ENCODE measurements at places on chromosomes 1 and 21. TPM values are rescaled to one million over a fixed set of nuclear protein-coding genes. Genes with fewer than 3 reads are reported as not detected.

Gene AMPD1
- total RNA-seq = not detected

Gene MIER1
- 17.1 TPM for total RNA-seq

Gene SUSD4
- total RNA-seq = 42.2 TPM

Gene FAM72C
- 2.8 TPM for total RNA-seq

Gene RNF11
- 78.8 TPM for total RNA-seq

DNA sequence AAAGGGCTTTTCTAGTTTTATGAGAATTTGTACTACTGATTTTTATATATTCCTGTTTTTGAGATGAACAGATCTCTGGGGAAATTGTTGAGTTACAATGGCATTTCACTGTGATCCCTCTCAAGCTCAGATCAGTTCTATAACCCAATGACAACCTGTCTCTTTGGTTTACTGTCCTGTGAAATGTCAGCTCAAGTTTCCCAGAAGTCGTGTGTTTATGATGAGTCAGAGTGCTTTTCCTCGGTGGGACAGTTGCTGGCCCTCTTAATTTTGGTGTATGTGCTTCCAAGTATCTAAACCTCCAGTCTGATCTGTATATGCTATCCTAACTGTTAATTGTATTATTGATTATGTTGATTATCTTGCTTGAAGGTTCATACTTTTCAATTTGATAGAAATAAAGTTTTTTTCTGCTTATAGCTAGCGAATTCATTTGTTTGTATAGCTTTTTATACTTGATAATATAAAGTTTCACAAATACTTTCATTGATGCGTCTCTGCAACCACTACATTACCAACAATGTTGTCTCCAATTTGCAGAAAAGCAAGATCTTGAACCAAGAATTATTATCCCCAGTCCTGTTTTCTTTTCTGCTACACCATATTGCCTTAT lies 77.5 kb upstream of the DNAJC6 start:
- ATAC-seq = no peak

- ATAC-seq = no peak
Observed at GRCh38 chr1:181202986-181203555, 114.6 kb downstream of the IER5 start.

DNA sequence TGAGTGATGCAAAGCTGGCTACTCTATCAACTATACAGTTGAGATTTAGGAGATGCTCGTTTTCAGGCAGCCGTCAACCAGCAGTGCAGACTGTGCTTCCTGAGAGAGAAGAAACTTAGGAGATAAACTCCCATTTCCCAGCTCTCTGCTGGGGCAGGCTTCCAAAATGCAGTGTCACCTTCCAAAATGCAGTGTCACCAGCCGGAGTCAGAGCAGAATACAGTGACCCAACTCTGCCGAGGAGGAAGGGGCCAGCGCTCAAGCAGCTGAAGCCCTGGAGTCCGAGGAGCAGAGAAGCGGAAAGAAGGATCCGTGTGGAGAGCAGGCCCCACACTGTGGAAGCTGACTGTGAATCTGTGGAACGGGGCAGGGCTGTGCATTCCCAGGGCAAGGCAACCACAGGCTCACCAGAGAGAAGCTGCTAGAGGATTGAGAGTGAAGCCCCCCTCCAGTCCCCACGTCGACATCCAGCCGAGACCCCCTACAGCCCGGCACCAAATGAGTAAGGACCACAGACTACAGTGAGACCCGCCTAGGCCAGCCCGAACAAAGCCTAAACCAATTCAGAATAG lies 703 bp upstream of the KRTAP12-1 start:
- ATAC-seq = no peak

GRCh38 chr1:37561133-37562132 lies 4.7 kb downstream of the DNALI1 start:
- peak; percentile 50 for ATAC-seq

GRCh38 chr1:221768444-221769066 lies 26.7 kb upstream of the DUSP10 start:
- ATAC-seq = no peak

DNA sequence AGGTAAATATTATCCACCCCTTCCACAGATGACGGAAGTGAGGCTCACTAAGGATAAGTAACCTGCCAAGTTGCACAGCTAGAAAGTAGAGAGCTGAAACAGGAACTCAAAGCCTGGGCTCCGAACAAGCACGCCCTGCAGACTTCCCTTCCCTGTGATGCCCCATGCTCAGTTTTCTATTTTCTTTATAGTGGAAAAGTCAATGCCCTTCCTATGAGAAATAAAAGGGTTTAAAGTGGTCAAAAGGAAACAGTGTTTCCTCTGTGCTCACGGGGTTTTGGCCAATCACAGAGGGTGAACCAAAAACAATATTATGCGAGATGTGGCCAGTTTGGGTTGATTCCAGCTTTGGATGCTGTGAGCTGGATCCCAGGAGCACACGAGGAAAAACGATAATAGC lies 44.5 kb downstream of the DDR2 start:
- peak; percentile 17 for ATAC-seq

DNA sequence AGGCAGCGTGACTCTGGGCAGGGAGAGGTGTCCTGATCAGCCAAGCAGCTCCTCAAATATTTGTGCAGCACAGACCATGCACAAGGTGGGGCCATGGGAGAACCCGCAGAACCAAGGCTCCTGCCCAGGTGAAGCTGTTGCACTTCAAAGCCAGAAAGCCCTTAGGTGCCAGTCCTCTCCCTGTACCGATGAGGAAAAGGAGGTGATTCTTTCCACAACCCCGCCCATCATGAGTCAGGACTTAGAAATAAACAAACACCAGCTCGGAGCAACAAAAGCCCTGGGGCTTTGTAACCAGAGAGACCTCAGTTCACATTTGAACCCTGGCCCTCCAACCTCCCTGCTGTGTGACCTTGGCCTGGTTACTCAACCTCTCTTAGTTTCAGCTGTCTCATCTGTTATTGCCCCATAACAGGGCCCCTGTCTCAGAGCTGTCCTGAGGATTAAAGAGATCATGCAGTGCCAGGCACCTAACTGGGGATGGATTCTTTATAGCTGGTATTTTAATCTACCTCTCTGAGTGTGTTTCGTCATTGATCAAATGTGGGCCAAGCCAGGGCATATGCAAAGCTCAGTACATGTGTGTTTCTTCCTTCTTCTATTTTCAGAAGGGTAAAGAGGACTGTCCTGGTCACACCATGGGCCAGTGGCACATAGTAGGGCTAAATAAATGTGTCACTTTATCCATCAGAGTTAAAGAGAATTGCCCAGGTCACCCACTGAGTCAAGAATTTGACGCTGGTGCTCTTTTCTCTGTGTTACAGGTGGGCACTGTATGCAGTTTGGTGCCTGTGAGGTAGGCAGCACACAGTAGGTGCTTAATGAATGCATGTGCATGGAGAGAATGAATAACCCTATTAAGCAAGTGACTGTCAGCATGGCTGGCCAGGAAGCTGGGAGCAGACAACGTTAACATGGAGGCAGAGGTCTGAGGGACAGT lies 1.4 kb downstream of the LDLRAD1 start:
- ATAC-seq = peak; percentile 86

DNA sequence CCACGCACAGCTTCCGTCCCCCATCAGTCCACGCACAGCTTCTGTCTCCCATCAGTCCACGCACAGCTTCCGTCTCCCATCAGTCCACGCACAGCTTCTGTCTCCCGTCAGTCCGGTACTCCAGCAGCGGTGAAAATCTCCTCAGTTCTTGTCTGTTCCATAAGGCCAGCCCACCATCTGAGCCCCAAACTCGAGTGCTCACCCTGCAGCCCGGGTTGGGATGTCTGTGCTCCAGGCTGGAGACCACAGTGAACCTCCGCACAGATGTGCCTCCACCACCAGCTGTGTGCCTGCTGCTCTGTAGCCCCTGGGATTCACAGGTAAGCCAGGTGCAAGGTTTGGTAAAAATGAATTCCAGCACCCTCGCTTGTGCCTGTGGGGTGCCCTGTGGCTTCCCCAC lies 258.6 kb downstream of the NPHP4 start:
- no peak for ATAC-seq

DNA sequence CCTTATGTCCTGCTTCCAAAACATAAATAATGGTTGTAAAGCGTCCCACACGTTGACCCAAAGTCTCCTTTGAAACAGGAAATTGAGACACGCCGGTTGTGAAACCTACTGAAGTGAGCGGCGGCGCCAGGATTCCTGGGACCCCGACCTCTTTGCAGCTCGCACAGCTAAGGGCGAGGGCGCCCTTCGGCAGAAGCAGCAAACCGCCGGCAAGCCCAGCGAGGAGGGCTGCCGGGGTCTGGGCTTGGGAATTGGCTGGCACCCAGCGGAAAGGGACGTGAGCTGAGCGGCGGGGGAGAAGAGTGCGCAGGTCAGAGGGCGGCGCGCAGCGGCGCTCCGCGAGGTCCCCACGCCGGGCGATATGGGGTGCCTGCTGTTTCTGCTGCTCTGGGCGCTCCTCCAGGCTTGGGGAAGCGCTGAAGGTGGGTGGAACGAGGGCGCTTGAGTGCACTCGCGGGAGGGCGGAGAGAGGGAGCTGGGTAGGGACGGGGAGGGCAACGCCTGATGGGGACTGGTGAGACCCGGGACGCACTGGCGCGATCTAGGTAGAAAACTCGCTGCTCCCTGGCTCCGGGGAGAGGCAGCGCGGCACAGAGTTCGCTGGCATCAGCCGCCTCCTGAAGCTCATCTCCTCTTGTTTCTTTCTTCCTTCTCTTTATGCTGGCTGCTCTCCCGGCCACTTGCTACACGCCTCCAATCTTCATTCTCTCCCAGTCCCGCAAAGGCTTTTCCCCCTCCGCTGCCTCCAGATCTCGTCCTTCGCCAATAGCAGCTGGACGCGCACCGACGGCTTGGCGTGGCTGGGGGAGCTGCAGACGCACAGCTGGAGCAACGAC lies at the start of gene CD1D:
TSS of gene CD1D (plus strand) at position 155 of the 836 bp plus-strand sequence. CDS start at position 362, 207 bp downstream.
- ATAC-seq = peak; percentile 15

DNA sequence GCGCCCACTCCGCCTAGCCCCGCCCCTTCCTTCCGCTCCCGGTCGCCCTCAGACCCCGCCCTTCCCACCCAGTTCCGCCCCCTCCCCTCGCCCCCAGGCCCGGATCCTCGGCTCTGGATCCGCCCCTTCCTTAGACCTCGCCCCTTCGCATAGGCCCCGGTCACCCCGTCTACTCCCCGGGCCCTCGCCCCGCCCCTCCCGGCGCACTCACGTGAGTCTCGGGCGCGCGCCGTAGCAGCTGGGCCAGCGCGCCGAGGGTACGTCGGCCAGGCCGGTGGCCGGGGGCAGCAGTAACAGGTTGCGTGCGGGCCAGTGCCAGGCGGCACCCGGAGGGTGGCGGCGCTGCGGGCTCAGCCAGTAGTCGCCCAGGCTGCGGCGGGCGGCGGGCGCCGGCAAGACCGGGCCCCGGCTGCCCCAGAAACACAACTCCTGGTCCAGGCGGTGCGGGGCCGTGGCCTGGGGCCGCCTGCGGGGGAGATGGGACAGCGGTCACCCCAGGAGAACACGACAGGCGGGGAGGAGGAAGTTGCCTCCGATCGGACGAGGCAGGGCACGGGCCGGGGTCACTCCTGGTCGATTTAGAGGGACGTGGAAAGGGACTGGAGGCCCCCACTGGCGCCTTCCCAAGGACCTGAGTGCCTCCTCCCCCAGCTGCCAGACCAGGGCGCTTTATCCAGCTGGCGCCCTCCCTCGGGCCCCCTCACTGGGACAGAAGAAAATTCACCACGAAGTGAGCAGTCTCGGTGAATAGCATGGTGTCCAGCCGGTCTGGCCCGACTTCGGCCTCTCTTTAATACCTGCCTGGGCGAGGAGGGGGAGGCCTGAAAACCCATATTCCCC lies 10.7 kb downstream of the FAM229A start:
- peak; percentile 95 for ATAC-seq

DNA sequence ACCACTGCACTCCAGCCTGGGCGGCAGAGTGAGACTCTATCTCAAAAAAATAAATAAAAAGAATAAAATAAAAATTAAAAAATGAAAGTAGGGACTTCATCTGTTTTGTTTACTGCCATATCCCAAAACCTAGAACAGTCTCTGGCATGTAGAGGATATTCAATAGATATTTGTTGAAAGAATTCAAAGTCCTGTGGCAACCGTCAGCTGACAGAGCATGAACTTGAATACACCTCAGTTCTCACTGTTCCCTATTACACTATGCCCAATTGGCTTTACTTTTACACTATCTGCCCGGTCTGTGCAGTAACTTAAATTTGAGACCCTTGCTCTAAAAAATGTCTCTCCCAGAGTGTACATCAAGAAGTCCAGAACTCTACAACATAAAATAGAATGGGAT lies 46.2 kb downstream of the PRDX6 start:
- no peak for ATAC-seq

DNA sequence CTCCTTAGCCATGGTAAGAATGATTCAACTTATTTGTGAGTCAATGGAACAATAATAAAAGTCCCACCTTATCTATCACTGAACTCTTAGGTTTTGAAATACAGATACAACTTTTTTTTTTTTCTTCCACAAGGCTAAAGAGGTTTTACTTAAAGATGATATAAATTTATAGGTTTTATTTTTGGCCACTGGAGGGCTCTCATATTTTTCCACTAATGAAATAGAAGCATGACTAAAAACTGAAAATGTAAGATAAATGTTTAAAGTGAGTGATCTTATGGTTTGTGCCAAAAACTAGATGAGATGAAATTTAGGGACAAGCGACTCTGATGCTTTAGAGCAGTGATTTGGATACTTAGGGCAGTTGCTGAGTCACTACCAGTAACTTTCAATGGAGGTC lies 499.0 kb downstream of the NUF2 start:
- no peak for ATAC-seq

- peak; percentile 62 for ATAC-seq
Observed at GRCh38 chr1:40774266-40774998, 9.2 kb upstream of the KCNQ4 start.

GRCh38 chr1:20349561-20349960 lies 58.9 kb downstream of the VWA5B1 start:
- no peak for ATAC-seq

DNA sequence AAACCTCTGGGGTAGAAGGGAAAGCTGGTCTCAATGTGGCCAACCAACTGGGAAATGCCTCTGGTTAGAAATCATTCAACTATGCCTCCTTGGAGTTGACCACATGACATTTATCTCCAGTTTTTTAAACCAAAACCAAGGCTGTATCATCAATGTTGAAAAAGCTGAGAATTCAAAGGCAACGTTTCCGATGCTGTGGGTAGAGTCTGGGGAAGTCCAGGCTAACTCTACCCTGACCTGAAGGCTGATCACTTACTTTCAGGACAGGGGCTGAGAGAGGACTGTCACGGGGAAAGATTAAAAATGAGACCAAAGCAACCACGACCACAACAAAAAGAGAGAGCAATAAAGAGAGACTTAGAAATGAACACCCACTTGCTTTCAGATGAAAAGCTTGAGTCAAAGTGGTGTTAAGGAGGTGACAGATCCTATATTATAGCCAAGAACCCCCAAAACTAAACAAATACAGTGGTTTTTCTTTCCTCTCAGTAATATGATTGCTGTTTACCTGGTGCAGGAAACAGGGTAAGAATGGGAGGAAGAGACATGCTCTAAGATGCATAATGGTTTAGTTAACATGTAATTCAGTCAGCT lies 90.8 kb upstream of the TNFSF4 start:
- ATAC-seq = no peak

GRCh38 chr1:208820580-208821212 lies 576.5 kb upstream of the PLXNA2 start:
- no peak for ATAC-seq

DNA sequence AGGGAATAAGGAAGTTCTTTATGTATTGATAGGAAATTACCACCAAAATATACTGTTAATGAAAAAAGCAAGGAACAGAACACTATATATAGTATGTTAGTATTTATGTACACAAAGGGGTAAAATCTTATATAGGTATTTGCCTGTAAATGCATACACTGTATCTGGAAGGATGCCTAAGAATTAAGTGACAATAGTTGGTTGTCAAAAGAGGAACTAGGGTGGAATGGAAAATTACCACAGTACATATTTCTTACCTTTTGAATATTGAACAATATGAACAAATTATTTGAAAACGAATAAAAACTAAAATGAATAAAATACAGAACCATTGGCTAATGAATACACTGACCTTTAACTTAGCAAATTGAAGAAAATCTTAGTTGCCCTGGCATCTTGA lies 13.6 kb downstream of the ARPC5 start:
- no peak for ATAC-seq

- ATAC-seq = no peak
Observed at GRCh38 chr21:33769057-33769456, 126.8 kb downstream of the ITSN1 start.
